ENCODE measurements at places on chromosomes 11 and 22. TPM values are rescaled to one million over a fixed set of nuclear protein-coding genes. Genes with fewer than 3 reads are reported as not detected.

DNA sequence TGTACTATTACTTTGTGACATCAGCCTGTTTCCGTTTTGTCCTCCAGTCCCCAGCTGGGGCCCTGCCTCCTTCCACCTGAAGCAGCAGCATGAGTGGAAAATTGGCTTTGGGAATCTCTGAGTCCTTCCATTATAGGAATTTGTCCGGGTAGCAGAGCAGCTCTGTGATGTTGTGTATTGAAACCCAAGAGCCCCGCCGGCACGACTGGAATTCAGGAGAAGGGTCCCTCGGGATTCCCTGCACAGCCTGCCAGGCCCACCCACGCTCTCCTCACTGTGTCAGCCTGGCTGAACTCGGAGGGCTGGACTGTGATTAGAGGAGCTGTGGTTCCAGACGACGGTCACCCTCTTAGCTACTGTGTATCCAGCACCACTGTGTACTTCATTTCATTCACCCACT is 18.8 kb upstream of the TSPAN18 start:
- no peak for DNase-seq

Gene SCO2
- total RNA-seq = 3.5 TPM

GRCh38 chr11:1738380-1738779 is 12.0 kb downstream of the IFITM10 start:
- no peak for DNase-seq

DNA sequence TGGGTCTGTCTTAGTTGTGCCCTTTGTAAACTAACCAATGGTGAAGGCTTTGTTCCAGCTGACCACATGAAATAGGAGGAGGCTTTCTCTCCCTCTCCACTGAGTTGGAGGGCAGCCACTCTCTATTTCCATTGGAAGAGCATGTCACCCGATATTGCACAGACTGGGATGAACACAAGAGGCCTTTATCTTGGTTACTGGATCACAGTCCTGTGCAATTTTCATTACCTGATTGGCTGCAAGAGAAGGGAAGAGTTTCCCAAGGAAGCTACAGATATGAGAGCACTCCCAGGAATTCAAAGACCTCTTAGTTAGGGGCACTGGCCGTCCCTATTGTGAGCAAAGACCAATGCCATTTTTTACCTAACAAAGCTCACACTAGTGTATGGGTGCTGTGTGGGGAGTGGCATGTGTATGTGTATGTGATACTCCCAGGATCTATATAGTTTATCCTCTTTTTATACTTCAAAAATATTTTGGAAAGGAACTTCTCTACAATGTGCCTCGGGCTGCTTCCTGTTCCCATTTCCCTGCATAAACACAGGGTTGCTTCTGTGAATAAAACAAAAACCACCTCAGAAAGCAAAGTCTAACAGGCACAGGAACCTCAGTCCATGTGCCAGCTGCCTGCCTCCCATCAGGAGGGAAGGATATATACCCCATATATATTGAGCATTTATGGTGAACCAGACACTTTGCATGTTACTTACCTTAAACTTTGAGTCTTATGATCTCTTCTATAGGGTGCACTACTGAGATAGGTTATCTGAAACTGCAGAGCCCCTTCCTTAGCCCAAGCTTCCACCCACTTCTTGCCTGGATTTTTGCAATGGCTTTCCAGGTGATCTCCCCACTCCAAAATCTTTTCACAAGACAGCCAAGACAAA is 126.5 kb downstream of the RASSF10 start:
- DNase-seq = no peak

GRCh38 chr11:79626135-79627075 is 185.6 kb upstream of the TENM4 start:
- DNase-seq = no peak

GRCh38 chr22:42813501-42813900 is 43.6 kb downstream of the ARFGAP3 start:
- no peak for DNase-seq

DNA sequence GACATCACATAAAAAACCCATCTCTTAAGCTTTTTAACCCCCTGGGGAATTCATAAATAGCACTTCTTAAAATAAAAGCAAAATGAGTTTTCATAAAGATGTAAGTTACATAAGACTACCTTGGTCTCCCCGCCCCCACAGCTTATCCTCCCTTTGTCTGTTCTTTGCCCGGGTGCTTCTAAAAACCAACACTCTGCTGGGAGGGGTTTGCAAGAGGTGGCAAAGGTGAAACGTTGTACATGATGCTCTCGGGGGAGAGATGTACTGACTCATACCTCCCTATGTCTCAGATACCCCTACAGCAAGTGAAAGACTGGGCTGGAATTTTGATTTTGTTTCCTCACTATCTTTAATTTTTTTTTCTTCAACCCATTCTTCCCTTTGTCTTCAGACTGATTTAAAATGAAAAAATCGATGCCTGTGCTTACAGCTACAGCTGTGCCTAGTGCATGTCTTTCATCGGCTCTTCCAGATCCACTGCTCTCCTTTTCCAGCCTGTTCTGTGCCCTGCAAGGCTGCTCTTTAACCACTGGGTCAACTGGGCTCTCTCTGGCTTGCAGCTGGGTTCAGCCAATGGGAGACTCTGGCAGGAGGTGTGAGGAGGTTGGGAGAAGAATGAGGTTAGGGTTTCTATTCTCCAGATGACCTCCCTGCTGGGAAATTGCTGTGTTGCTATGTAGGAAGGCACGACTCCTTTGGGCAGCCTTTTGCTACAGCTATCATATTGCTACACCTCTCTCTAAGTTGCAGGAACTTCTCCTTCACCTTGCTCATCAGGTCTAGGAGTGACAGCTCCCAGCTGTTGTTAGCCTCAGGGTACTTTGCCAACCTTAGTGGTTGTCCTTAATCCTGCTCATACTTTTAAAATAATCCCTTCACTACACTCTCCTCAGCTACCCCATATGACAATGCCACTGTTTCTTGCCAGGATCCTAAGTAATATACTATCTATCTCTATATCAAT is 266.5 kb downstream of the TENM4 start:
- DNase-seq = no peak

- no peak for DNase-seq
Measured at GRCh38 chr11:38384568-38384967, 1786.5 kb upstream of the RAG2 start.

GRCh38 chr11:28674433-28675103 is 566.4 kb downstream of the METTL15 start:
- DNase-seq = no peak

GRCh38 chr22:46914481-46914880 is 152.0 kb downstream of the TBC1D22A start:
- DNase-seq = no peak

DNA sequence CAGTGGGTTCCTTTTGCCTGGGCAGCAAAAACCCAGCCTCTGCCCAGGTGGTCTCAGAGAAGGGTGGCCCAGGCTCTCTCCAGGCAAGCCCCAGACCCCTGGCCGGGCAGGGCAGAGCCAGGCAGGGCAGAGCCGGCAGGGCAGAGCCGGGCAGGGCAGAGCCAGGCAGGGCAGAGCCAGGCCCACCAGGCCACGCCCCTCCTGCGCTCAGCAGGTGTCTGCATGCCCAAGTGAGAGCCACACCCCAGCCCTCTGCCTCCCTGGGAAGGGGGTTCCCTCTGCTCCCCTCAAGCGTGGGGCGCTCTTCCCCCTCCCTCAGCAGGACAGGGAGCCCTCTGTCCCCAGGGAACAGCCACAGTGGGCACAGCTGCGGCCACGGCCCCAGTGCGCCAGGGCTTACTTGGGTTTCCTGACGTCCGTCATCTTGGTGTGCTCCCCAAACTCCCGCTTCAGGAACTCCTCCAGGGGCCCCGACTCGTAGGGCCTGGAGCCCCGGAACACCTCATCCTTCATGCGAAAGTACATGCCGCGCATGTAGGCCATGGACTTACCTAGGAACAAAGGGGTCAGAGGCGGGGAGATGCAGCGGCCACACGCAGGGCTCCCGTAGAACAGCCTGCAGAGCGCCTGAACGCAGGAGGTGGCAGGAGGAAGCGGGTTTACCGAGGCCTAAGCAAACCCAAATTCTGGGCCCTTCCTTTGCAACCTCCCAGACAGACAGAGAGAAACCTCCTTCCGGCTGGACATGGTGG is 10.1 kb upstream of the BAIAP2L2 start:
- DNase-seq = no peak

DNA sequence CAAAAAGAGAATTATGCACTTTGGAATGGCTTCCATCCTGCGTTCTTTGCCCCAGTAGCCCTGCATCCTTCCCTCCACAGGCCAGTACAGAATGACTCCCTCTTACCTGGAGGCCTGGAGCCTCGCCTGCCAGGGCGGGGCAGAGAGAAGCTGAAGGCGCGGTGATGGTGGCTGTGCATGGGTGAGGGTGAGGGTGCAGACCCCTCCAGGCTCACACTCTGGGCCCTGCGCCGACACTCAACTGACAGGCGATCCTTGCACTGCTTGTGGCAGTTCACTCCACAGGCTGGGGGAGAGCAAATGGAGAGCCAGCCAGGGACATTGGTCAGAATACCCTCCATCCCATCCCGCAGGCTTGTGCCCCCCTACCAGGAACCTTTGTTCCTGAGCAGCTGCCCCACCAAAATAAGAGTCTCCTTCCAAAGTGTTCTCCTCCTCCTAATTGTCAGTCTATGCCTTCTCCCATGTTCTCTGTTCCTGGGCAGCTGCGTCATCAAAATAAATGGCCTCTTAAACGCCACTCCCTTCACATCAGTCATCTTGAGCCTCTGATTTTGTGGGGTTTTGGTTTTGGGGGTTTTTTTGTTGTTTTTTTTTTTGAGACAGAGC is 5.9 kb upstream of the NRXN2 start:
- DNase-seq = no peak

GRCh38 chr22:48371391-48371790 is 1456.3 kb downstream of the BRD1 start:
- no peak for DNase-seq

Gene EFCAB6
- 1.1 TPM for total RNA-seq

- DNase-seq = no peak
Measured at GRCh38 chr22:43446037-43446803, 34.4 kb downstream of the MPPED1 start.

DNA sequence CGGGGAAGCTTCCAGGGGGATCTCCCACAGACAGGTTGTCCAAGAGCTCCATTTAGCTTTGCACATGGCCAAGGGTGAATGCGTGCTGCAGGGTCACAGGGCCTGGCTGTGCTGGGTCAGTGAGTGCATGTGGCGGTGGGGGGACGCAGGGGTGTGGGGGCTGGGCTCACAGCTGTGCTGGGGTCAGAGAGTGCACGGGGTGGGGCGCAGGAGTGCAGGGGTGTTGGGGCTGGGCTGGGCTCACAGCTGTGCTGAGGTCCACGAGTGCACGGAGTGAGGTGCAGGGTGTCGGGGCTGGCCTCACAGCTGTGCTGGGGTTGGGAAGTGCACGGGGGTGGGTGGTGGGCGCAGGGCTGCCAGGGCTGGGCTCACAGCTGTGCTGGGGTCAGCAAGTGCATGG is 557.7 kb downstream of the BRD1 start:
- no peak for DNase-seq

DNA sequence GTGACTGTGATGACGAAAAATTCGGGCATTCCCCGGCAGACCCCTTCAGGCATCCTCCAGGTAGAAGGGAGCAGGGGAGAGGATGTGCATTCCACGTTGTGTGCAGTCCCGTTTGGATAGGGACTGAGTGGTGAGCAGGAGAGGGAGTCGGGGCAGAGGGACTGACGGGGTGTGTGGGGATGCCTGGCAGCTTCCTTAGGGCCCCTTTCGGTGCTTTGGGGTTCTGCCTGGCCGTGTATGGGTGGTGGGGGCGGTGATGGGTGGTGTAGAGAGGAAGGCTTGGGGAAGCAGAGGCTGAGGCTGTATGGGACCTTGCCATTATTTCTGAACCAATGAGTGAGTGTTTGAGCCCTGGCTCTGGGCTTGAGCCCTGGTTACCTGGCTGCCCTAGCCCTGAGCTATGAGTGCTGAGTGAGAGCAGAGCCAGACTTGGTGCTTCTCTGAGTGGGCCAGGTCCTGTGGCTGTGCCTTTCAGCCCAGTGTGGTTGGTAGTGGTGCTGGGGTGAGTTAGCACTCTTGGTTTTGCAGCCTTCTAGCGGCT is 914 bp downstream of the INPPL1 start:
- DNase-seq = no peak
